ENCODE measurements at places on chromosomes 12 and 14.
A peak's percentile ranks its signal among the peaks of the same experiment; 100 is the strongest.

- no peak for DNase-seq
These were observed 9.3 kb downstream of the TESPA1 start for GRCh38 chr12:54975272-54975671.

DNA sequence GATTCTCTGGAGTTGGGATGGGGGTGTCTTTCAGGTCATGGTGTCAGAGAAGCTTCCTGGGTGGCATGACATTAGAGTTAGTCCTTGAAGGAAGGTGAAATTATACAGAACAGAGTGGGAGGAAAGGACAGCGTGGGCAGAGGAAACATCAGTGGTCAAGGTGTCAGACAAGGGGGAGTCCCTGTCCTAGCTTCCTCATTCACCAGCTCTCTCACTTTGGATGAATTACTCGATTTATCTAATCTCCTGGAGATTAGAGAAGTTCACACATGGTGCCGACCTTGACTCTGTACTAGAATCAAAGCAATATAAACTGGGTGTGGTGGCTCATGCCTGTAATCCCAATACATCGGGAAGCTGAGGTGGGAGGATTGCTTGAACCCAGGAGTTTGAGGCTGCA, 492.9 kb downstream of the VRK1 start:
- DNase-seq: no peak

DNA sequence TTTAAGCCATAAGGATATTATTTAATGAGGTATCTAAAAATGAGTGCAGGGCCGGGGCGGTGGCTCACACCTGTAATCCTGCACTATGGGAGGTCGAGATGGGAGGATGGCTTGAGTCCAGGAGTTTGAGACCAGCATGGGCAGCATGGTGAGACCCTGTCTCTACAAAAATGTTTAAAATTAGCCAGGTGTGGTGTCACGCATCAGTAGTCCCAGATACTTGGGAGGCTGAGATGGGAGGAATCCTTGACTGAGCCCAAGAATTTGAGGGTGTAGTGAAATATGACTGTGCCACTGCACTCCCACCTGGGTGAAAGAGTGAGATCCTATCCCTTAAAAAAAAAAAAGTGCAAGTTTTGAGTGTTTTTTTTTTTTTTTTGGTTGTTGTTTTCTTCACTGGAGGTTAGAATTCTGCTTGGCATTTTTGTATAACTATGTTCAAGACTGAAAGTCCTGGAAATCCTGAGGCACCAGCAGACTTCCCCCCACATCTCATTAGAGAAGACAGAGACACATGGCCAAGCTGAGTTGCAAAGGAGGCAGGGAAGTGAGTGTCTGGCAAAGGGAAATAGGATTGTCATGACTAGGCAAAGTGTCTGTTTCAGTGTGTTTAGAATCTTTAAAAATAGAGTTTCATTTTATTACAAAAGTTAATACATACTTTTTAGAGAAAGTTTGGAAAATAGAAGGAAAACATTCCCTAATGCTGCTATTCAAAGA, 53.5 kb upstream of the DUSP6 start:
- no peak for DNase-seq

DNA sequence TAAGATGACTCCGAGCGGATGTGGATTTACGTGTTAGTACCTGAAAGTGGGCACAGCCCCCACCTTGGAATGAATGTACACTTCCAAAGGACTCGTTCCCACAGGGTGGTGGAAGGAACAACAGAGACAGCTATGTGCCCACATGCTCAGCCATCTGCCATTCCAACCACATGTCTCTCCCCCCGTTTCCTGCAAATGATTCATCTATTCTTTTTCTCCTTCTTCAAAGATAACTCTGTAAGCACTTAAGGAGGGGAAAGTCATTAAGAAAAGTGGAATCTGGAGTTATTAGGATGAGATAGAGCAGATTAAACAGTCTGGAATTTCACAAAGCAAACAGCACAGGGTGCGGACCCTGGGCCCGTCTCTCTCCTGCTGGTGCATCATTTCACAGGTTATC, 18.5 kb upstream of the DUSP6 start:
- DNase-seq: peak; percentile 91

GRCh38 chr12:54661048-54661447, 12.9 kb upstream of the DCD start:
- DNase-seq: no peak

- no peak for DNase-seq
These were observed 4.5 kb downstream of the DDX47 start for GRCh38 chr12:12817616-12818015.

- DNase-seq: no peak
These were observed at the start of gene GPR132 for GRCh38 chr14:105065280-105066228. GPR132 (minus strand) TSS chr14:105065430; CDS start chr14:105055420, 10,010 bp downstream.

DNA sequence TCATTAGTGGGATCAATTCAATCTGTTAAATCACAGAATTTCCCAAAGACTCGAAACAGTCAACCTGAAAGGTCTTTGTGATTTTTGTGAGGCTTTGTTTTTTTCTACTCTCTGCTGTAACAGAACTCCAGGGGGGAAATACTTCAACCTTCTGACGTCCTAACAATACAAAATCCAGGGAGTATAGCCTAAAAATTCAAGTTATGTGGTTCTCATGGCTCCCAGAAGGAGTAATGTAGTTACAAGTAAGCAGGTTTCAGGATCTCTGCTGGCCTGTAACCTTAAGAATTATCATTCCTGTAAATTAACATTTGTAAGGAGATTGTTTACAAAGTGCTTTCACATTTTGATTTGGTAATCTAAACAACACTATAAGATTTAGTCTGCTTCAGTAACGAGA, 39.9 kb downstream of the VEZT start:
- no peak for DNase-seq

GRCh38 chr14:49908433-49908782, 15.5 kb downstream of the ARF6 start:
- no peak for DNase-seq

- no peak for DNase-seq
These were observed 159.3 kb downstream of the DYRK2 start for GRCh38 chr12:67807814-67808213.

- no peak for DNase-seq
These were observed 252.6 kb downstream of the FOXN3 start for GRCh38 chr14:89164168-89165073.

GRCh38 chr14:26935733-26936132, 337.9 kb upstream of the NOVA1 start:
- no peak for DNase-seq

DNA sequence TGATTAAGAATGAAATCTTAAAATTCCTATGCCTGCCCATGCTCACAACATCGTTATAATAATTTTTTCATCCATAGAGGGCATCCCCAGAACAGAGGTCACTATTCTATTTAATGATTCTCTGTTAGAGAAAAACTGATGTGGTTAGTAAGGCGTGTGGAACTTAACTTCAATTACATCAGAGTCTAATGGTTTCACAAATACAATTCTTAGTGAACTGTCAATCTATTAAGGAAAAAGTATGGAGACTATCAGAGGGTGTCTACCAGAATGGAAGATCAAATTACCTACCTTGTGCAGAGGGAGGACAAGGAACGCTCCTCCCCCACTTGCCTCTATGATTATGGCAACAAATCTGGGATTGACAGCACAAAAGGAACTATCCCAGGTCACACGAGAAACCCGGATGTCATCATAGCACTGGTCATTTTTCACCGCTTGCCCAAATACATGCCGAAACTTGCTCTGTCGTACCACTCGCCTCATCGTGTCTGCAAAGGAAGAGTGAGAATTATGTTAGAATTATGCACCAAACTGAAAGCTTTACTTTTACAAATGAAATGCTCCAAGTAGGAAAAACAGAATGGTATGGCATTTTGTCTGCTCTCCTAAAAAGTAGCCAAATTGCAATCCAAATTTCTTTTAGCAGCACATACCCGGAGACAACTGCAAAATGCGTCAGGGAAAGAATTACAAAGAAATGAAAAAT, 30.3 kb downstream of the CORO1C start:
- no peak for DNase-seq

- DNase-seq: no peak
These were observed 44.1 kb upstream of the MTERF2 start for GRCh38 chr12:107031061-107031460.

GRCh38 chr12:1590221-1590979, 4.0 kb downstream of the FBXL14 start:
- no peak for DNase-seq

DNA sequence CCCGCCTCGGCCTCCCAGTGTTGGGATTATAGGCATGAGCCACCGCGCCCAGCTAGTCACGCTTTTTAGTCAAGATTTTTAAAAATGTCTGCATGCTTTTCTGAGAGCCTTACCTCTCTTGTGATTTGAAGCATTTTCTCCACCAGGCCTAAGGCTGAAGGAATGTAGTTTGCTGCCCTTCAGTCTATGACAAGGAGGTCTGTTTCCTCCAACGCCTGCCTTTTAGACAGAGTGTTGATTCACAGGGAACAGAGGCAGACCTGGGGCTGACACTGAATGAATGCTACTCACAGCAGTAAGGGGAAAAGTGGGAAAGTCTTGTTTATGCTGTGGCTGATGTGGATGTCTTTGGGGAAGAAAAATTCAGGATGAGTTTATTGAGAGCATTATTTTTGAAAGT, 27.2 kb upstream of the MDM2 start:
- DNase-seq: no peak

GRCh38 chr12:112598626-112599025, 179.9 kb downstream of the PTPN11 start:
- no peak for DNase-seq

GRCh38 chr12:62738616-62739015, 196.3 kb downstream of the PPM1H start:
- no peak for DNase-seq

DNA sequence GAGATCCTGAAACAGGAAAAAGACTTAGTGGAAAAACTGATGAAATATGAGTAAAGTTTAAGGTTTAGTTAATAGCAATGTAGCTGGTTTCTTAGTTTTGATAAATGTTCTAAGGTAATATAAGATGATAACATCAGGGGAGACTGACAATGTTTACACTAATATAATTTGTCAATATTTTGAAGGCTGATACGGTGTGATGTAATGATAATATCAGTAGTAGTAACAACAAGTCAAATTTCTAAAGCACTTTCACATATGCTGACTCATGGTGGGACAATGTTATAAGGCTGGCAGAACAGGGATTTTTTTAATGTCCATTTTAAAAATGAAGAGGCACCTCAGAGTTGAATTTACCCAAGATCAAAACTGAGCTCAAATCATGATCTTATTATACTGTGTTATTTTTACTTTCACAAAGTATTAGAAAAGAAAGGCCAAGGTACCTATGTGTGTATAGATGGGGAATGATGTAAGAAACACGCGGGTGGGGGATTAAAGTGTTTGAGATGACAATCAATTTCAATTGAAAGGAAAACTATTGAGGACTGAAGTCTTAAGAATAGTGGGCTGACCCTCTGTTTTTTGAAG, 2.4 kb upstream of the FLRT2 start:
- DNase-seq: peak; percentile 64

DNA sequence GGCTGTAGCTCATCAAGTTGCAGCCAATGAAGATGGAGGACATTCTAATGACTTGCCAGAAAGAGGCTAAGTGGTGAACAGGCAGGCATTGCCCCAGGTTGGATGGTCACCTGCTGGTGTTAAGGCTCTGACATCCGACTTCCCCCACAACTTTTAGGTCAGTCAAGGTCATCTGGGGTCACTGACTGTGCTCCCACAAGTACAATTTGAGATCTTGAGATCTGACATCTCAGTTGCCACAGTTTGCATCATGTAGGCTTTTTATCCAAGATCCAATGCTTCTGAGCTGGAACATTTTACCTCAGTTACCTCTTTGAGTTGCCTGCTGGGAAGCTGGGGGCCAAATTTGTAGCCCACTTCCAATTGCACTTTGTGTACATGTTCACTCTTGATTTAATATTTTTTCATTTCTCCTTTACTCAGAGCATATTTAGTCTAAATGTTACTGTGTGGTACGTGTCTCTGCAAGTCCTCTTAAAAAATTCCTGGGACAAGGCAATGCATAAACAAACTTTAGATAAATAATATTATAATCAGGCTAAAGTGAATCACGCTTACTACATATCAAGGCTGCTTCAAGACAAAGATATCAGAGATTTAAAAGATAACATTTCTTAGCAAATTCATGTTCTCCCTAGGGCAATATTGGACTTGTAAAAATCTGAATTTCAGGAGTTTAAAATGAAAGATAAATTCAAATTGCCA, 61.4 kb downstream of the SEL1L start:
- DNase-seq: no peak

- no peak for DNase-seq
These were observed 469.1 kb downstream of the PRKD1 start for GRCh38 chr14:29458547-29458946.

DNA sequence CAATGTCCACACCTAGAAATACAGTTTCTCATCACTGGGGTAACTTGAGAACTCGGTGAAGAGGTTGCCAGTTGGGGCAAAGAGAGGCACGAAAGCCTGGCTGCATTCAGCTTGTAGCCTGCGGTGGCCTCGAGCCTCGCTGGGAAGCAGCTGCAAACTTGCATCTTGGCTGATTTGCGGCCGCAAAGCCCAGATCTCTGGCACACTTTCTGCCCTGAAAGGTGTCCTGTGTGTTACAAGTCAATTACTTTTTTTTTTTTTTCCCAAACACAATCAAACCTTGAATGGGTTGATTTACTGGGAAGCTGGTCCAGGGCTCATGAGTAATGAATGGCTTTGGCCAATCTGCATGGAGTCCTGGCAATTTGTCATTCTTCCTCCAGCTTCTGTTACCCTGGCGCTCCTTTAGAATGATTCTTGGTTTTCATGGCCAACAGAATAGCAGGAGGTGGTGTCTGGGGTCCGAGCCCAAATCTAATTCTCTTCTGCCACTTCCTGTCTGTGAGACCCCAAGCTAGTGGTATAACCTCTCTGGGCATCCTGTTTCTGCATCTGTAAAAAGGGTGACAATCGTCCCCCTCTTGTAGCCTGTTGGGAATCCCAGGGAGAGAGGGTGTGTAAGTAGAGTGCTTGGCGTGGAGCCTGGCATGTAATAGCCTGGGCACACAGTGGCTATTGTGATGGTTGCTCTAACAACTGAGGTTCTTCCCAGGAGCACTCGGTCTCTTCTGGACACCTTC, 6.7 kb downstream of the BCL7A start:
- peak; percentile 10 for DNase-seq

- DNase-seq: no peak
These were observed 14.0 kb upstream of the GPR33 start for GRCh38 chr14:31501870-31502269.
